ENCODE measurements at places on chromosomes 3 and 15.

DNA sequence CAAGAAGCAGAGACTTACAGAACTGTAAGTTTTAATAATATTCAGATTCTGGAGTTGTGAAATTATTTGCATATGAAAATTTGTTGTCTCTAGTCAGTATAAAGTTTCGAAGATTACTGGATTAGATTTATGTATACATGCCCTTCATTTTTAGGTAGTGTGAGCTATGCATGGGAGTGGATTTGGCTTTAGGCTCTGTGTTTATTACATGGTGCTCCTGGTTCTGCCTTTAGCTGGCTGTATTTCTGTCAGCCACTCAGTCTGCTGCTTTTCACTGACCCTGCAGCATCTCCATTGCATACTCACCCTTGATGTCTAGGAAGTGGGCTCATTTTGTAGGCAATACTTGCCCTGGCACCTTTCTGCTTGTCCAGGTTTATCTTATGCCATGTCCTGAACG, 147.5 kb upstream of the LRRFIP2 start:
- no peak for DNase-seq

DNA sequence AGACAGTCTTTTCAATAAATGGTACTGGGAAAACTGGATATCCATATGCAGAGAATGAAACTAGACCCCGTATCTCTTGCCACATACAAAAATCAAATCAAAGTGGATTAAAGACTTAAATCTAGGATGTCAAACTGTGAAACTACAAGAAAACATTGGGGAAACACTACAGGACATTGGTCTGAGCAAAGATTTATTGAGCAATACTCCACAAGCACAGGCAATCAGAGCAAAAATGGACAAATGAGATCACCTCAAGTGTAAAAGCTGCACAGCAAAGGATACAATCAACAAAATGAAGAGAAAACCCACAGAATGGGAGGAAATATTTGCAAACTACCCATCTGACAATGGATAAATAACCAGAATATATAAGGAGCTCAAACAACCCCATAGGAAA, 38.4 kb upstream of the MBNL1 start:
- no peak for DNase-seq

DNA sequence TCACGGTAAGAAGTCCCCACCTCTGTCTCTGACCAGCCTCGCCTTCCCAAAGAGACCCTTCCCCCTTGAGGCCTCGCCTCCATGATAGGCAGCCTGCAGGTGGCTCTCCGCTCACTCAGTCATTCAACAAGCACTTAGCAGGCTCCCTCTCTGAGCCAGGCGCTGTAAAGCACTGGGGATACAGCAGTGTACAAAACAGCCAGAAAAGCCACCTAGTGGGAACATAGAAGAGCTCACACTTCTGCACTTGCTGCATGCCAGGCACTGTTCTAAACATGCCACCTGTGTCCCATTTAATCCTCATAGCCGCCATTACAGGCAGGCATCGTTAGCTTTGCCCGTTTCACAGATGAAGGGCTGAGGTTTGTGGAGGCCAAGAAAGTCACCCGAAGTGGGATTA, 56.0 kb downstream of the SEMA3G start:
- DNase-seq: no peak

DNA sequence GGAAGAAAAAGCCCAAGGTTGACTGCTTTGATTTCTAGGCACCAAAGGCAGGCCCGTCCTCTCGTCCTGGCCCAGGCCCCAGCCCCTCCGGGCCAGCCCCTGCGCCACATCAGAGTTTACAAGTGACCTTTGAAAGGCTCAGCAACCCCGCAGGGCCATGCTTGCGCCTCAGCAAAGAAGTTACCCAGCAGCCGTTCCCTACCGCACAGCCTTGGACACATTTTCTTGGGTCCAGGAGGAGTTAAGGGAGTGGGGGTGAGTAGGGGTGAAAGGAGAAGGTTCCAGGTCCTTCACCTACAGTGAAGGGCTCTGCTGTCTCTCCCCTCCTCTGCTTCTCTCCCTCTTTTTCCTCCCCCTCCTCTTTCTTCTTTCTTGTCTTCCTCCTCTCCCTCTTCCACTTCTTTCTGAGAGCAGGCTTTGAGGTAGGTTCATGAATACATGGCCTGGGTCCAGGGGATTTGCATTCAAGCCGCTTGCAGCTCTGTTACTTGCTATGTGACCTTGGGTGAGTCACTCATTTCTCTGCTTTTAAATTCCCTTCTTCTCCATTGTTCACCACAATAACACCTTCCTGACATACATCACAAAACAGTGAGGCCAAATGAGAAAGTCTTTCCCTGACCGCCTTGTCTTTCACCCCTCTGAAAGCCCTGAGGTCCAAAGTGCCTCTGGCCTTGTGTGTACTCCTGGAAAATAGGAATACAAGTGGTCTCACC, 223.3 kb upstream of the TPRG1 start:
- no peak for DNase-seq

Data from activated T-cell treated with anti-CD3 and anti-CD28 coated beads for 24 hours (primary cell).